Progenitor cell of endocrine pancreas (in vitro differentiated cells): ENCODE measurements at places on chromosomes 3 and 15.

- H3K4me3 ChIP-seq, result peak overlapping the region; percentile 5
- no peak overlapping the region for H3K27ac ChIP-seq
- H3K27me3 ChIP-seq, result peaks cover 17% of the 10 kb centered on the region
- H3K4me1 ChIP-seq, result peaks cover 5% of the 10 kb centered on the region
- no peak for DNase-seq
Observed at GRCh38 chr3:129344540-129345220, 66.0 kb downstream of the HMCES start.

DNA sequence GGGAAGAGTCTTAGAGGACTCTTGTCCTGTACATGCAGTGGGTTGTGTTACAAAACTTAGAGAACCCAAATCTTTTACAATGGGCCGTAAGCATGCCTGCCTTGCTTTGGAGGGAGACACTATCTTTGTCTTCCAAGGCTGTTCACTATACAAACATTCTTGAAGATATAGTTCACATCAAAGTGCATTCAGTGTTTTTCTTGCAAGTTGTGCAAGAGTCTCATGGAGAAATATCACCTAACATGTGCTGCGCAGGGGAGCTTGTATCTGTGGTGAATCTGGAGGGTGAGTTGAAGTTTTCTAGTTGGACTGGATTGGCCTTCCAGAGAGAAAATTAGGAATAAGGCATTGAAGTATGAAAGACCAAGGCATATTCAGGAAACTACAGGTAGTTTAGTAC lies 7.8 kb upstream of the PRTG start:
- peaks cover 2% of the 10 kb centered on the region for H3K4me1 ChIP-seq
- no peak overlapping the region for H3K27ac ChIP-seq
- H3K36me3 ChIP-seq, result no peaks in the 10 kb centered on the region
- peaks cover 4% of the 10 kb centered on the region for H3K27me3 ChIP-seq

- H3K36me3 ChIP-seq, result no peaks in the 10 kb centered on the region
- no peaks in the 10 kb centered on the region for H3K4me1 ChIP-seq
- H3K4me3 ChIP-seq, result no peak overlapping the region
- peaks cover 4% of the 10 kb centered on the region for H3K27me3 ChIP-seq
Observed at GRCh38 chr15:76360416-76360815, 23.8 kb downstream of the ISL2 start.

- no peaks in the 10 kb centered on the region for H3K27me3 ChIP-seq
- no peak overlapping the region for H3K4me3 ChIP-seq
- no peaks in the 10 kb centered on the region for H3K36me3 ChIP-seq
- no peak for DNase-seq
- no peaks in the 10 kb centered on the region for H3K4me1 ChIP-seq
- no peak overlapping the region for H3K27ac ChIP-seq
Observed at GRCh38 chr3:166637984-166638530, 742.0 kb downstream of the ZBBX start.

DNA sequence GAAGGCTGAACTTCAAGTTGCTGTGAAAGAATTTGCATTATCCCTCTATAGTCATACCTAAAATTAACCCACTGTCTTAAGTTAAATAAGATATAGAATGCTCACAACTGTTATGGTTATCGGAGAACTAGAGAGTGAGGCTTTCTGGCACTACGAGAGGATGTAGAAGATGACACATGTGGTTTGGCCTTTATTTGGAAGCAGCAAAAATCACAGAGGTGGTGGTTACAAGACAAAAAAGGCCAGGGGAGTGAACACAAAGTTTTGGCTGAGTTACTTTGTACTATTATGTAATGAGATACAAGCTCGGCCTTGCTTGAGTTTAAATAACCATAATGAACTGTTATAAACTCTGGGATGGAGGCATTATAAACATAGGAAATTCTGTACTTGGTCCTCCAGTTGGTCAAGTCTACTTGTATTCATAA lies 78.3 kb upstream of the ICE2 start:
- peaks cover 1% of the 10 kb centered on the region for H3K36me3 ChIP-seq
- no peaks in the 10 kb centered on the region for H3K27me3 ChIP-seq
- no peak overlapping the region for H3K27ac ChIP-seq
- peaks cover 13% of the 10 kb centered on the region for H3K4me1 ChIP-seq

DNA sequence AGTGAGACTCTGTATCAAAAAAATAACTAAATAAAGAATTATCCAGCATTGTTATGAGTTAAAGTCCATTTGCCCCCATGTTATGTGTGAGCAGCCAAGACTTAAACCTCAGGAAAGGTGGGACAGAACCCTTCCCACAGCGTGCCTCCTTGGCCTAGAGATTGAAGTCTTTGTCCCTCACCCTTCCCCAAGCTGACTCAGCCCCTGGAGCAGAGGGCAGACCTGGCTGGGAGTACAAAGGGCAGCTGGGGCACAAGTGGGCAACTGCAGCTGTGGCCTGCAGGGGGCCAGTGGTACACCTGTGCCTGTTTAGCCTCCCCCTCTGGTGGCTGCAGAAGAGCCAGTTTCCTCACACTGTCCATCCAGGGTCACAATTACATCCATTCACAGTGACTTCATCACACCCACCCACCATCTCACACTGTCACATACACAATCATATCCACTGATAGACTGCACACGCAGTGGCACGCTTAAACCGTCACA lies 940 bp upstream of the ACY1 start:
- H3K4me3 ChIP-seq, result peak overlapping the region; percentile 75
- H3K4me1 ChIP-seq, result peaks cover 13% of the 10 kb centered on the region
- H3K27ac ChIP-seq, result peak overlapping the region; percentile 99
- DNase-seq, result no peak

DNA sequence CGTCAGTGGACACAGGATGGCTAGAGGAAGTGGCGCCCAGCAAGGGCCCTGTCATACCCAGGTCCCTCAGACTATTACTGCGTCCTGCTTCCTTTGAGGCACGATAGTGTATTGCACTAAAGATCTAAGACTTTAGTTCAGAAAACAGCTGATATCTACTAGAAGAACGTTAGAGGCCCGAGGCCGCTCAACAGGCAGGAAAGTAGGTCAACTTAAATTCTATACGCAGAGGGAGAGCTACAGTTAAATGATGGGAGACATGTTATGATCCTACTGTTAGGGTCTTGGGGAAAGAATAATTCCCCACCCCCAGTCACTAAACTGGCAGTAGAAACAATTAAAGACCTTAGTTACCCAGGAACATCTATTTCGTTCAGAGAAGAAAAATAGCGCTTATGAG lies 317.8 kb downstream of the CHST2 start:
- H3K27me3 ChIP-seq, result peaks cover 3% of the 10 kb centered on the region
- H3K4me3 ChIP-seq, result no peak overlapping the region
- no peak for DNase-seq
- peaks cover 3% of the 10 kb centered on the region for H3K4me1 ChIP-seq
- no peaks in the 10 kb centered on the region for H3K36me3 ChIP-seq
- no peak overlapping the region for H3K27ac ChIP-seq

GRCh38 chr15:28125673-28126651 lies 26.8 kb upstream of the OCA2 start:
- H3K4me3 ChIP-seq, result no peak overlapping the region
- DNase-seq, result no peak
- peaks cover 10% of the 10 kb centered on the region for H3K36me3 ChIP-seq
- no peaks in the 10 kb centered on the region for H3K27me3 ChIP-seq
- no peak overlapping the region for H3K27ac ChIP-seq

GRCh38 chr15:39946862-39947261 lies 12.9 kb downstream of the EIF2AK4 start:
- H3K36me3 ChIP-seq, result peaks cover 31% of the 10 kb centered on the region
- no peak overlapping the region for H3K27ac ChIP-seq
- no peak overlapping the region for H3K4me3 ChIP-seq
- peaks cover 18% of the 10 kb centered on the region for H3K4me1 ChIP-seq
- DNase-seq, result no peak

GRCh38 chr3:17234382-17234781 lies 349.6 kb downstream of the PLCL2 start:
- no peaks in the 10 kb centered on the region for H3K27me3 ChIP-seq
- no peak overlapping the region for H3K4me3 ChIP-seq
- H3K4me1 ChIP-seq, result peaks cover 7% of the 10 kb centered on the region
- no peaks in the 10 kb centered on the region for H3K36me3 ChIP-seq

DNA sequence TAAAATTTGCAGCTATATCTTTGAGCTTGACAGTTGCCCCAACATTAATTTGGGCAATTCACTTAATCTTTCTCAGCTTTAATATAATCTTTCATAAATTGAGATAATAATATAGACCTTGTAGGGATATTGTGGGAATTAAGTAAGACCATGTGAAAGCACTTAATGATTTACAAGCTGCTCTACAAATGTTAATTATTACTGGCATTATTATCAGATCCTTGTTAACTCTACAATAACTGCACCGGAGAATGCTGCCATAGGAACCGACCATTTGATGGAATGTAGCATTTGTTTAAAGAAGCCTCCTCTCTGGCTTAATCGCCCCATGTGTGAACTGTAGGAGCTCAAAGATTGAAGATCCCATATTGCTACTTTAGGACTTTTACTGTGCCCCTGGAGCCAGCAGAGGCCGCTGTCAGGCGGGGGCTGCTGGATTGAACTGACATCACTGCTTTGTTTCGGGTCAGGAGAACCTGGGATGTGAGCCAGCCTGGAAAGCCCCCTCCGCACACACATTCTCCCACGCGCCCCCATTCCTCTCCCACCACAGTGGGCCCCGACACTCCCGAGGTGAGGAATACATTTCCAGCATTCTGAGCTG lies 154.2 kb upstream of the TNIK start:
- no peak for DNase-seq
- H3K36me3 ChIP-seq, result peaks cover 30% of the 10 kb centered on the region
- peak overlapping the region; percentile 88 for H3K27ac ChIP-seq
- H3K4me1 ChIP-seq, result peaks cover 41% of the 10 kb centered on the region
- H3K27me3 ChIP-seq, result no peaks in the 10 kb centered on the region
- peak overlapping the region; percentile 7 for H3K4me3 ChIP-seq

- H3K36me3 ChIP-seq, result peaks cover 2% of the 10 kb centered on the region
- no peak overlapping the region for H3K27ac ChIP-seq
- peak; percentile 14 for DNase-seq
- H3K27me3 ChIP-seq, result no peaks in the 10 kb centered on the region
Observed at GRCh38 chr15:89088605-89089315, 504 bp downstream of the ABHD2 start.

- no peaks in the 10 kb centered on the region for H3K4me1 ChIP-seq
- no peaks in the 10 kb centered on the region for H3K27me3 ChIP-seq
- no peaks in the 10 kb centered on the region for H3K36me3 ChIP-seq
- no peak overlapping the region for H3K4me3 ChIP-seq
- no peak for DNase-seq
- no peak overlapping the region for H3K27ac ChIP-seq
Observed at GRCh38 chr3:78337801-78338211, 1297.9 kb downstream of the ROBO2 start.

DNA sequence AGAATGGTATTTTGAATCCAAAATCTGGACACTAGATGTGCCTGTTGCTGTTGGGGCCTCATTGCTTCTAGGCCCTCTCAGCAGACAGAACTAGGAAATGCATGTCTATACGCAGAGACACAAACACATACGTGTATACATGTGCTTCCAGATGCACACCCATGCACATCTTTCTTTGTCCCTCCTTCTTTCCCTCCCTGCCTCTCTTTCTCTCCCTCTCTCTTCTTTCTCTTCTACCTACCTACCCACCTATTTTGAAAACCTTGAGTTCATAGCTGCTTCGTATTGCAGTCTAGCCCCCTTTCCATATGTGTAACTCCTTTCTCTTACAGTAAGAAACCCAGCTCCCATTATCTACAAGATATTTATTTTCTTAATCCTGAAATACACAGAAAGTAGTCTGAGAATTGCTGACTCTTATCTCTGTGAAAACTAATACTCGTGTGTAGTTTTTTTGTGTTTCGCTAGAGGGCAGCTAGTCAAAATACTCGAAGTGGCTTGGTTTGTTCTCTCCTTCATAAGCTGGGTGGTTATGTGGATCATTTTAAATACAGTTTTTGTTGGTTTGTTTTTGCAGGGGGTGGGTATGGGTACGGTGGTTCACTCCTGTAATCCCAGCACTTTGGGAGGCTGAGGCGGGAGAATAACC lies 18.5 kb downstream of the RPL32 start:
- H3K4me3 ChIP-seq, result no peak overlapping the region
- no peak overlapping the region for H3K27ac ChIP-seq
- H3K4me1 ChIP-seq, result no peaks in the 10 kb centered on the region
- DNase-seq, result no peak
- H3K27me3 ChIP-seq, result no peaks in the 10 kb centered on the region

- H3K27ac ChIP-seq, result no peak overlapping the region
- H3K4me3 ChIP-seq, result no peak overlapping the region
- H3K4me1 ChIP-seq, result peaks cover 1% of the 10 kb centered on the region
- no peak for DNase-seq
- H3K36me3 ChIP-seq, result peaks cover 3% of the 10 kb centered on the region
Observed at GRCh38 chr3:64311424-64312061, 86.3 kb upstream of the PRICKLE2 start.

DNA sequence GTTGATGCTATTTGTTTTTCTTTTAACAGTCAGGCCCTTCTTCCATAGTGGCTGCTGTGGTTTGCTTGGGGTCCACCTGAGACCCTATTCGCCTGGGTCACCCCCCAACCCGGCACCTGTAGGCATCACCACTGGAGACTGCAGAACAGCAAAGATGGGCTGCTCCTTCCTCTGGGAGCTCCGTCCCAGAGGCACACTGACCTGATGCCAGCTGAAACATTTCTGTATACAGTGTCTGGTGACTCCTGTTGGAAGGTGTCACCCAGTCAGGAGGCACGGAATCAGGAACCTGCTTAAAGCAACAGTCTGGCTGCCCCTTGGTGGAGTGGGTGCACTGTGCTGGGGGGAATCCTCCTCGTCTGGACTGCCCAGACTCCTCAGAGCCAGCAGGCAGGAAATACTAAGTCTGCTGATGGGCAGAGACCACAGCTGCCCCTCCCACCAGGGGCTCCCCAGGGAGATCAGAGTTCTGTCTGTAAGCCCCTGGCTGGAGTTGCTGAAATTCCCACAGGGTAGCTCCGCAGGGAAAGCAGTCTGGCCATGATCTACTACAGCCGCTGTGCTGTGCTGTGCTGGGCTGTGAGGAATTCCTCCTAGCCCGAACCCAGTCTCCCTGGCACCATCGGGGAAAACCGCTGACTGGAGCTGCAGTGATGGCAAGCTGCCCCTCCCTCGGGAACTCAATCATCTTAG lies 248.2 kb downstream of the TBC1D5 start:
- no peaks in the 10 kb centered on the region for H3K27me3 ChIP-seq
- DNase-seq, result no peak
- H3K4me3 ChIP-seq, result no peak overlapping the region
- no peak overlapping the region for H3K27ac ChIP-seq
- peaks cover 27% of the 10 kb centered on the region for H3K36me3 ChIP-seq
- peaks cover 2% of the 10 kb centered on the region for H3K4me1 ChIP-seq

- H3K4me1 ChIP-seq, result peaks cover 12% of the 10 kb centered on the region
- H3K36me3 ChIP-seq, result peaks cover 11% of the 10 kb centered on the region
- peak overlapping the region; percentile 12 for H3K27ac ChIP-seq
- no peak overlapping the region for H3K4me3 ChIP-seq
- H3K27me3 ChIP-seq, result no peaks in the 10 kb centered on the region
Observed at GRCh38 chr3:129304146-129304961, 25.7 kb downstream of the HMCES start.

DNA sequence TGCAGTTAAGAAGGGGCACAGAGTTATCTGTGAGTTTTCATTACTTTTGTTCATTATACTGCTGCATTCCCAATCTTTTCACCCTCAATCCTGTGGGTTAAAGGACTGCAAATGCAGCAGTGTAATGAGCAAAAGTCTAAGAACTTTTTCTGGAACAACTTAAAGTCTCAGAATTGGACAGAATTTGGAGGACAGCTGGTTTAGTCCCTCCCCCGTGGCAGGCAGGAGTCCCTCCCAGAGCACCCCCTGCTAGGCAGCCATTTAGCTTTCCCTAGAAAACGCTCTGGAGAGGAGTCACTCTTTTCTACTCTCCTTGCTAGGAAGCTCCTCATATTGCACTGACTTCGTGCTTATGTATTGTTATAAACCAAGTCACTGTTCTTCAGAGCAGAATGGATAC lies 156.3 kb upstream of the UBE2E1 start:
- H3K36me3 ChIP-seq, result no peaks in the 10 kb centered on the region
- H3K27ac ChIP-seq, result no peak overlapping the region
- peaks cover 1% of the 10 kb centered on the region for H3K4me1 ChIP-seq
- H3K27me3 ChIP-seq, result peaks cover 8% of the 10 kb centered on the region
- no peak overlapping the region for H3K4me3 ChIP-seq
- DNase-seq, result no peak
